ENCODE measurements at places on chromosomes 13 and 19. TPM values are rescaled to one million over a fixed set of nuclear protein-coding genes. Genes with fewer than 3 reads are reported as not detected.

DNA sequence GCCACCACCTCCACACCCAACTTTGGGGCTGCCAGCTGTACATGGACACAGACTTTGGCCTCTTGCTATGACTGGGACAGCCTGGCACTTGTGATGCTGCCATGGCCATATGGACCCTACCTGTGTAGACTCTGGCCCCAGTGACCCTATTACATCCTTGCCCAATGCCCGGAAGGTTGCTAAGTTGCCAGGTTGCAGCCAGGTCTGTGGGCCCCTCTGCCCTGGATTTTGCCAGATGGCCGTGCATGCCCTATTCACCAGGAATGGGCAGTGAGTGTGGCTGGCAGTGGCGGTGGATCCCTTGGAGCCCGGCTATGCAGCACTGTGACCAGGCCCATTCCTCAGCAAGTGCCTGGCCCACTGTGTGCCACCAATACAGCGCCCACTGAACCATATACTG, 8.9 kb upstream of the SDHAF1 start:
- H3K27me3 ChIP-seq, result peaks cover 50% of the 10 kb centered on the region
- no peak overlapping the region for H3K4me3 ChIP-seq
- H3K27ac ChIP-seq, result no peak overlapping the region
- peaks cover 5% of the 10 kb centered on the region for H3K4me1 ChIP-seq
- no peak for DNase-seq
- no peaks in the 10 kb centered on the region for H3K36me3 ChIP-seq

MYBPC2 gene
- not detected for total RNA-seq

ADGRE2 gene
- not detected for total RNA-seq

DNA sequence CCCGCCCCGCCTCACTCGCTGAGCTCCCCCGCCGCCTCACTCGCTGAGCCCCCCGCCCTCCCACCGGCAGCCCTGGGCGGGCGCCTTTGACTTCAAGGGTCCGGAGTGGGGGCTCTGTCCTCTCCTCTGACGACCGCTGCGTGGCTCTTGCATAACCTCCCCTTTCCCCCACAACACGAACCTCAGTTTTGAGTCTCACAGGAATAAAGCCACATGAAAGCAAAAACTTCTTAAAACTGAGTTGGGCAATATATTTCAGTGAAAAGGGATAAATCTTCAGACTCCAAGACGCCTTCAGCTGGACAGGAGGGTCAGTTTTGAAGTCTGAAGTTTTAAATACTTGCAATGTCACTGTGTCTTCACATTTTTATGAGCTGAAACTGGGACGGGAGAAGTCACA, 70.6 kb upstream of the C13orf46 start:
- DNase-seq, result no peak
- H3K27ac ChIP-seq, result peak overlapping the region; percentile 84
- H3K27me3 ChIP-seq, result no peaks in the 10 kb centered on the region
- H3K36me3 ChIP-seq, result peaks cover 78% of the 10 kb centered on the region

- no peak overlapping the region for H3K27ac ChIP-seq
- H3K4me3 ChIP-seq, result no peak overlapping the region
- H3K27me3 ChIP-seq, result no peaks in the 10 kb centered on the region
Observed at GRCh38 chr13:88085036-88085435, 413.9 kb downstream of the SLITRK5 start.

DNA sequence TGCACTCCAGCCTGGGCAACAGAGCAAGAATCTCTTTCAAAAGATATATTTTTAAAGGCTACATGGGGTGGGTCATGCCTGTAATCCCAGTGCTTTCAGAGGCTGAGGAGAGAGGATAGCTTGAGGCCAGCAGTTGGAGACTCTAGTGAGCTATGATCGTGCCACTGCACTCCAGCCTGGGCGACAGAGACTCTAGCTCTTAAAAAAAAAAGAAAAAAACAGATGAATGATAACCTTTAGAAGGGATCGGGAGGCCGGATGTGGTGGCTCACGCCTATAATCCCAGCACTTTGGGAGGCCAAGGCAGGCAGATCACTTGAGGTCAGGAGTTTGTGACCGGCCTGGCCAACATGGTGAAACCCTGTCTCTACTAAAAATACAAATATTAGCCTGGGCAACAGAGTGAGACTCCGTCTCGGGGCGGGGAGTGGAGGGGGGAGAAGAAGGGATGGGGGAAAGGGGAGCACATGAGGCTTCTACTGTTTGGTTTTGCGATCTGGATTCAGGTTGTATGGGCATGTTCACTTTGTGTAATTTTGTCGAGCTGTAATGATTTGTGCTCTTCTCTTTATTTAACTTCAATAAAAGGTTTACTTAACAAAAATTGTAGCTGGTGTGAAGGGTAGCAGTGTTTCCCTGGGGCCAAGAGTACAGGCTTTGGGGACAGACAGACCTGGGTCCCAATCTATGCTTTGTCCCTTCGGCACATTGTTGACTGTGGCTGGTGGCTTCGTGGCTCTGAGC, 1.1 kb upstream of the PSMC4 start:
- peak overlapping the region; percentile 99 for H3K4me3 ChIP-seq
- H3K36me3 ChIP-seq, result peaks cover 26% of the 10 kb centered on the region
- no peaks in the 10 kb centered on the region for H3K27me3 ChIP-seq

GRCh38 chr19:19588546-19588945, 29.9 kb downstream of the PBX4 start:
- no peaks in the 10 kb centered on the region for H3K27me3 ChIP-seq
- peaks cover 4% of the 10 kb centered on the region for H3K36me3 ChIP-seq
- peak overlapping the region; percentile 81 for H3K27ac ChIP-seq
- DNase-seq, result no peak
- H3K4me3 ChIP-seq, result no peak overlapping the region
- H3K4me1 ChIP-seq, result peaks cover 34% of the 10 kb centered on the region

LAMP1 gene
- 101 TPM for total RNA-seq

DNA sequence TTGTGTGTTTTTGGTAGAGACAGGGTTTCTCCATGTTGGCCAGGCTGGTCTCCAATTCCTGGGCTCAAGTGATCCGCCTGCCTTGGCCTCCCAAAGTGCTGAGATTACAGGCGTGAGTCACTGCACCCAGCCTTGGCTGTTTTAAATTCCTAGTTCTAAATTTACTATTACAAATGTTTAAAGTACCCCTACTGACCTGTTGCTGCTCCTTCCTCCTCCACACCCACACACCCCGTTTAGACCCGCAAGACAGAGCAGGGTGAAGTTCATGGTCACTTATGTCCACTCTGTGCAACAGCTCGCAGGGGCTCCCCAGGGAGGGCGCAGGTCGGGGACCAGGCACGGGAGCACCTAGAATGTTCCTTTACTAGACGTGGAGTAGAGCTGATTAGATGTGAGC, 28.7 kb downstream of the TMEM161A start:
- DNase-seq, result no peak
- H3K27me3 ChIP-seq, result no peaks in the 10 kb centered on the region
- H3K4me3 ChIP-seq, result no peak overlapping the region

DNA sequence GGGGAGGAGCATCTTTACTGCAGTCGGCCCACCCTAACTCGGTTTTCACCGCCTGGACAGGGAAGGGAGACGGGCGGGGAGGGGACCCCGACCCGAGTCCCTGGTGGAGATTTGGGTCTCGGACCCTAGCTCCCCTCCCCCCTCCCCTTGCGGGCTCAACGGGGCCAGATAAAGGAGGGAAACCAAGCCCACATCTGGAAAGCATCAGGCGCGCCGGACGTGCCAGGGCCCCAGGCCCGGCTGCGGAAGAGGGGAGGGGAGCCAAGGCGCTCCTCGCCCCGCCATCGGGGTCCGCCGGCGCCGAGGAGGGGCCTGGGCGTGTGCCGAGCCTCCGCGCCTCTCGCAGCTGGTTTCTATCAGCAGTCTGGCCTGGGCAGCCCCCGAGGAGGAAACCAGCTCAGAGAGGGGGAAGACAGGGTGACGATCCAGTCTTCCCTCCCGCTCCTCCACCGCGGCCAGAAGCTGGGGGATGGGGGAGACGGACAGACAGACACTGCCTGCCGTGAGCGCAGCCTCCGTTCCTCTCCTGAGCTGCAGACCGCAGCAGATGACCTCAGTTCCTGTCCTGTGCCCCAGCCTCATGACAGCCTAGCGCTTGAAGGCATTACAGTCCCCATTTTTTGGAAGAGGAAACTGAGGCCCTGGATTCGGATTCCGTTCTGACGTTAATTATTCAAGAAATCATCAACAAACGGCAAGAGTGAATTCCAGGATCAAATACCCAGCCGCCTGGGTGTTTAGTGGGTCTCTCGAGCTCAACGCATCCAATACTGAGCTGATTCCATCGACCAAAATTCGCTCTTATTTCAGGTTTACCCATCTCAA, 3.6 kb upstream of the GNG8 start:
- peak overlapping the region; percentile 67 for H3K4me3 ChIP-seq
- DNase-seq, result no peak
- no peaks in the 10 kb centered on the region for H3K27me3 ChIP-seq
- H3K4me1 ChIP-seq, result peaks cover 13% of the 10 kb centered on the region

DNA sequence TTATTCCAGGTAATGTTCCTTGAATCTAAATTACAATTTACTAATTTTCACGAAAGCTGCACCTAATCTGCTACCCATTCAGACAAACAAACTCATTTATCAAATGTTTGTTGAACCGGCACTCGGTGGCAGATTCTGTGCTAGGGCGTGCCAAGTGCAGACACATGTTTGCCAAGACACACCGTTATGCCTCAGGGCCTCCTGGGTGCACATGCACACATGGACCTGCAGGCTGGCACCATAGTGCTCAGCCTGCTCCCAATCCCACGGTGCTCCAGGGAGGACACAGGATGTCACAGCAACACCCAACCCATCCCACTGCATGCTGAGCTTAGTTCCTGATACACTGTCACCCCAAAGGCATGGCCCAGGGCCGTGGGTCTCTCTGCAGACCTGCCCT, 7.7 kb downstream of the SCGB2B2 start:
- no peaks in the 10 kb centered on the region for H3K36me3 ChIP-seq
- H3K27ac ChIP-seq, result no peak overlapping the region
- DNase-seq, result no peak
- H3K4me3 ChIP-seq, result no peak overlapping the region
- peaks cover 7% of the 10 kb centered on the region for H3K4me1 ChIP-seq
- peaks cover 6% of the 10 kb centered on the region for H3K27me3 ChIP-seq

- H3K4me1 ChIP-seq, result no peaks in the 10 kb centered on the region
- peaks cover 3% of the 10 kb centered on the region for H3K27me3 ChIP-seq
- no peak for DNase-seq
- H3K4me3 ChIP-seq, result no peak overlapping the region
Observed at GRCh38 chr13:22644941-22645340, 535.8 kb upstream of the SGCG start.
